ENCODE measurements at places on chromosomes 7 and 10.

GRCh38 chr7:128838109-128838779, 8.0 kb downstream of the FLNC start:
- no peak for DNase-seq

DNA sequence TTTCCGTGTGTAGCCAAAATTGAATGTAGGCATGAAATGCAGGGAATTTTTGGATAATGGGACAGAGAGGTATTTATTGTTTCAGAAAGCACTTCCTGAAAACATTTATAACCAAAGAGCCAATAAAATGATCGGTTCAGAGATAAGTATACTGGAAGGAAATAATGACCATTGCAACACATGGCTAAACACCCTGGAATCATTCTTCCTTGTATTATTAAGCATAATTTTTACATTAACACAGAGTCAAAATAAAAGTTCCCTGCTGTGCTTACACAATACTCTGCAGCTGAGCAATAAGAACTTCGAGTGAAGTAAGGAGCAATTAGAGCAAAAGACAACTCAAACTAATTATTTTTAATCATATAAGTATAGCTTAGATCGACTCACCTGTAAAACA, 648.3 kb downstream of the TNS3 start:
- no peak for DNase-seq

GRCh38 chr7:148303295-148304082, 287.1 kb upstream of the C7orf33 start:
- DNase-seq = no peak

DNA sequence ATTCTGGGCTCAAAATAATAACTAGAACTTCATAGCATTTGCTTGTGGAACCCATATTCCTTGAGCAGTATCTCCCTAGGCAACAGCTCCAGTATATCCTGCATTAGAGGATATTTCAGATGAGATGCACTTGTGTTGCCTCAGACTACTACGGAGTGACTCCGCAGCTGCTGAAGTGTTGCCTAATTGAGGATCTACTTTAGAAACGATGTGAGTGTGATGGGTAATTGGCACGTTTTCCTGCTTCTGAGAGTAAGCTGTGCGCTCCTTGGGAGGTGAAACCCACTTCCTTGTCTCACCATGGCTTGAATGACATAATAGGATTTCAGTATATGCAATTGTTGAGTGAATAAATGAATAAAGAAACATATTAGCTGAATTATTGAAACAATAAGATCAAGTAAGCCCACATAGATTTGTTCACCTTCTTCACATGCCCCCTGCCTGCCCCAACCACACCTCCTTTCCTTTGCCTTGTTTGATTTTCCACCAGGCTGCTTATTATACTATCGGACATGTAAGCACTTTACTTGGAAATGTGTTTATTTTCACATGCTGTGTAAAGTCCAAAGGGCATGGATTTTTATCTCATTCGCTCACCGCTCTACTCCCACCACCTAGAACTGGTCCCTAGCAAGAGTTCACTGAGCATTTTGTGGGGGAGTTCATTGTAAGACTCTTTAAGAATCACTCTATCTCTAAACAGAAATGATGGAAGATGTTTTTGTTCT, 303.8 kb downstream of the KCNMA1 start:
- no peak for DNase-seq

DNA sequence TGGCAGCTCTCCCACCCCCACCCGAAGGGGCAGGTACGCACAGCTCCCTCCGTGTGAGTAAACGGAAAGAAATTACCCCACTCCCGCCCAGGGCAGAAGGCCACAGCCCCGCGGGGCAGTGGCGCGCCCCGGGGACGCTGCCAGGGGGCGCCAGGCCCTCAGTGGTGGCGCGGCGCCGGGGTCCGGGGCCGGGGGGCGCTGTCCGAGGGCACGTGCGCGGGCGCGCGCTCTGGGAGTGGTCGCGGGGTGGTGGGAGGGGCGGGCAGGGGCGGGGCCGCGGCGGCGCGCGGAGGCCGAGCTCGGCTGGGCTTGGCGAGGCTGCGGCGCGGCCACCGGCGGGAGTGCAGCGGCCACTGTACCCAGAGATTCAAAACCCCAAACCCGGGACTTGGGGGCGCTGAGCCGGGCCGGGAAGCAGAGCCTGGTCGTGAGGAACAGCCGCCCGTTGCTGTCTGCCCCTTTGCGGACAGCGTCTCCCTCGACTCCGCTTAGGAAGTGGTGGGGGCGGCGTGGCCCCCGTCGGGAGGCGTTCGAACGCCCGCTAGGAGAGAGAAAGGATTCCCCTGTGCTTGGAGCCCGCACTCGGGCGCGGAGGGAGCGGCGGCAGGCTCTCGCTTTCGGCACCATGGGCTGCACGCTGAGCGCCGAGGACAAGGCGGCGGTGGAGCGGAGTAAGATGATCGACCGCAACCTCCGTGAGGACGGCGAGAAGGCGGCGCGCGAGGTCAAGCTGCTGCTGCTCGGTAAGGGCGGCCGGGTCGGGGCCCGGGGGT, at the start of gene GNAI1:
GNAI1 (plus strand) TSS at position 296 of the 773 bp plus-strand sequence; CDS start at position 626, 330 bp downstream.
- DNase-seq = no peak

- DNase-seq = no peak
Measured at GRCh38 chr10:6279540-6280267, 77.0 kb downstream of the PFKFB3 start.

- DNase-seq = no peak
Measured at GRCh38 chr10:24351961-24352360, 143.0 kb downstream of the KIAA1217 start.

DNA sequence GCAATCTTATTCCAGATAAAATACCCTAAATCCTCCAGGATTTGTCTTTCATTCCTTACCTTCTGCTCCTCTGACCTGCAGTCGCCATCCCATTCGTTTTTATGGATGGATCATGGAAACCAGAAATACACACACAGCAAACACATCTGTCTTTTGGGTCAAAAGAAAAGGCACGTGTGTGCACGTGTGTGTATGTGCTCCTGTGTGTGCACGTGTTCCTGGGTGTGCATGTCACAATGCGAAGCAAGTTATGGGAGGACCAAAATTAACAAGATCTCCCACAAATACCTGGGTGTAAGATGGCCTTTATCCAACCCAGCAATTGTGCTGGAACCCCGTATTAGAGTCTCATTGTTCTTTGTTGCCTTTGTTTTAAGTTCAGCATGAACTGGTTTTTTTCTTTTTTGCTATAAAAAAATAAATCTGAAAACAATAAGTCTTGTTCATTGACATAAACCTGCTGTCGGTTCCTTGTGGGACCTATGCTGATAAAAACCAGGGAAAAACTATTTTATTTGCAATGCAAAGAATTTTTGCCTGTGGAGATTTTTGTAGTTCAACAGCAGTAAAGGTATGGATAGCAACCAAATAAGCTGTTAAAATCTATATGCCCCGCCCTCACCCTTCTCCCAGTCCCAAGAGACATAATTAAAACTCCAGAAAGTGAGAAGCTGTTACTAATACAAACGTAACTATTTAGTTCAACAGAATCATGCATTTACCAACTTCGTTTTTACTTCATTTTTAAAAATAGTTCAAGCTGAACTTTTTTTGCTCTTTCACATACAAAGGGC, 229.6 kb downstream of the CREB5 start:
- no peak for DNase-seq

DNA sequence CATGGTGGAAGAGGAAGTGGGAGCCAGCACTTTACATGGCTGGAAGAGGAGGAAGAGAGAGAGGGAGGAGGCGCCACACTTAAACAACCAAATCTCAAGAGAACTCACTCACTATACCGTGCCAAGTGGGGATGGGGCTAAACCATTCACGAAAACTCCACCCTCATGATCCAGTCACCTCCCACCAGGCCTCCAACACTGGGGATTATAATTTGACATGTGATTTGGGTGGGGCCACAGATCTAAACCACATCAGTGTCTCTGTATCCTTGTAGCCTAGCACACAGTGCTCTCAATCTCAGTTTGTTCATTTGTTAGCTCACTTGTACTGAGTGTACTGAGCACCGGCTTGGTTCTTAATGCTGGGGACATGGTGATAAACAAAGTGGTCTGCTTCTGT, 228.3 kb downstream of the BUB3 start:
- no peak for DNase-seq

GRCh38 chr7:94706996-94707740, 51.2 kb upstream of the SGCE start:
- no peak for DNase-seq

GRCh38 chr7:128189231-128189930, 51.7 kb upstream of the LEP start:
- no peak for DNase-seq

DNA sequence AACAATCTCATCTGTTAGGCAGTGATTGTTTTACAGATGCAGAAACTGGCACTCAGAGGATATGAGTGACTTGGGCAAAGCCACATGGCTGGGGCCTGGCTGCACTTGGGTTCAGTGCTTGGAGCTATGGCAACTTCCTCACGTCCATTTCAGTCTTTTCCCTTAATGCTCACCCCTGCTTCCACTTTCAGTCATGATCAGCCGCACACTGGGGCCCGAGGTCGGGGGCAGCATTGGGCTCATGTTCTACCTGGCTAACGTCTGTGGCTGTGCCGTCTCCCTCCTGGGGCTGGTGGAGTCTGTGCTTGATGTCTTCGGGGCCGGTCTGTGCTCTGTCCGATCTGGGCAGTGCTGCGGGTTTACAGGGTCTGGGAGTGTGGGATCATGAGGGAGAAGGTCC, 3.0 kb downstream of the SLC12A9 start:
- DNase-seq = no peak

- DNase-seq = no peak
Measured at GRCh38 chr10:132319853-132320653, 11.9 kb upstream of the LRRC27 start.

DNA sequence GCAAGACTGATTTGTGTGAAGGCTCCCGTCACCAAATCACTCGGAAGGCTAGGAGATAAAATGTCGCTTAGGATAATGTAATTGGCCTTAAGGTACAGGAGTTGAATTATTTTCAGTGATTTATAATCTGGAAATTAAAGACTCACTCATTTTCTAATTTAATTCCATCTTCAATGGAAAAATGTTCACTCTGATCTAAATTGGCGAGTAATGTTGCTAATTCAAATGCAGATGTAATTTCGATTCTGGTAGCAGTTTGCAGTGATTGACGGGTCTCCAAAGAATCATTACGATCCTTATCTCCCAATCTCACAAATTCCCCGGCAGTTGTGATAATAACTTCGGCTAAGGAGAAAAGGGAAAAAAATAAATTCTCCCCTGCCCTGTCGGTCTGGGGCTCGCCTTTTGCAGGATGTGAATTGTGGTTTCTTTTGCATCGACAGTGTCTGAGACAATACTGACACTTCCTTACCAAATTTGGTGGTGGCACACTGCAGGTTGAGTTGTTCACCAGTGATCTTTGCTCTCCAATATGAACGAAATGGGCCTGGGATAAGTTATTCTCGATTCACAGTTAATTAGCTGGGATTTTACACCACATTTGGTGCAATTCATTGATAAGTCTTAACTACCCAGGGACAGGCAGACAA, 215.1 kb upstream of the GPR26 start:
- no peak for DNase-seq

DNA sequence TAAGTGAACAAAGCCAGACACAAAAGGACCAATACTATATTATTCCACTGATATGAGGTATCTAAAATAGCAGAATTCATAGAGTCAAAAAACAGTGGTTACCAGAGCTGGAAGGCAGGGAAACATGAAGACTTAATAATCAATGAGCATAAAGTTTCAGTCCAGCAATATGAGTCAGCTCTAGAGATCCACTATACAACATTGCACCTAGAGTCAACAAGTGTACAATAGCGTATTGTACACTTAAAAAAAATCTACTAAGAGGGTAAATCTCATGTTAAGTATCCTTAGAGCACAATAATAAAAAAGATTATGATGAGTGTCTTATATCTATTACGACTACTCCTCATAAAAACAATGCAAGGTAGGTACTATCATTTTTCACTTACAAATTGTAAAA, 36.1 kb downstream of the C10orf90 start:
- no peak for DNase-seq

DNA sequence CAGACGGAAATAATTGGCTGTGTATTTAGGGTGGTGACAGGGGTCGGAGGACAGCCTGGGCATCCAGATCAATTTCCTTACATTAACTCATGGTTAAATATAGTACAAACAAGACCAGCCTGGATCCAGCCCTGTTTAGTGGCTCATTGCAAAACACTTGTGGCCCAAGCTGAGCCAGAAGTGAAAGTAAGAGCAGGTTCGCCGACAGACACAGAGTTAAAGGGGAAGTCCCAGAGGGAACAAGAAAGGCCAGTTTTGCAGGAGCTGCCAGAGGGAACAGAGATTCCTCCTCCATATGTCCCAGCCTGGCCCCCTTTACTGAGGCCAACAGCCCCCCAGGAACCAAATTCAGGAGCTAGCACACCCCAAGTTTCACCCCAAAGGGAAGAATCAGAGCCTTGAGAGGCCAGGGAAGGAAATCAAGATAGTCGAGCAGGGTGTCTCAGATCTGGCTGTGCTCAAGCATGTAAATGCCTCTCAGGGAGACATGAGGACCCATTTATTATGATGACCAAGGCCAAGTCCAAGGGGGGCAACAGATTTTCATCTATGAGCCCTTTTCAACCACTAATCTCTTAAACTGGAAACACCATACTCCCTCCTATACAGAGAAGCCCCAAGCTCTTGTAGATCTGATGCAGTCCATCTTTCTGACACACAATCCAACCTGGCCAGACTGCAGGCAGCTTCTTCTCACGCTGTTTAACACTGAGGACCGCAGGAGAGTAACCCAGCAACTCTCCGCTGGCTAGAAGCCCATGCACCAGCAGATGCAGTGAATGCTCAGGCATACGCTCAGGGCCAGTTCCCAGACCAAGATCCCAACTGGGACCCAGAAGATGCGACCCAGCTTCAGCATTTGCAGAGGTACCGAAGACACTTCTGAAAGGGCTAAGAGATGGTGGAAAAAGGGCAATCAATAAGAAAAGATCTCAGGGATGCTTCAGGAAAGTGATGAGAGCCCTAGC, 15.9 kb upstream of the ADCK2 start:
- no peak for DNase-seq

Measured in activated effector memory CD4-positive, alpha-beta T cell treated with Interleukin-2 at 50 U/mL for 16 hours (primary cell).